ENCODE measurements at places on chromosomes 2 and 18.

GRCh38 chr2:190093793-190094192, 31.3 kb upstream of the MSTN start:
- DNase-seq, result no peak

DNA sequence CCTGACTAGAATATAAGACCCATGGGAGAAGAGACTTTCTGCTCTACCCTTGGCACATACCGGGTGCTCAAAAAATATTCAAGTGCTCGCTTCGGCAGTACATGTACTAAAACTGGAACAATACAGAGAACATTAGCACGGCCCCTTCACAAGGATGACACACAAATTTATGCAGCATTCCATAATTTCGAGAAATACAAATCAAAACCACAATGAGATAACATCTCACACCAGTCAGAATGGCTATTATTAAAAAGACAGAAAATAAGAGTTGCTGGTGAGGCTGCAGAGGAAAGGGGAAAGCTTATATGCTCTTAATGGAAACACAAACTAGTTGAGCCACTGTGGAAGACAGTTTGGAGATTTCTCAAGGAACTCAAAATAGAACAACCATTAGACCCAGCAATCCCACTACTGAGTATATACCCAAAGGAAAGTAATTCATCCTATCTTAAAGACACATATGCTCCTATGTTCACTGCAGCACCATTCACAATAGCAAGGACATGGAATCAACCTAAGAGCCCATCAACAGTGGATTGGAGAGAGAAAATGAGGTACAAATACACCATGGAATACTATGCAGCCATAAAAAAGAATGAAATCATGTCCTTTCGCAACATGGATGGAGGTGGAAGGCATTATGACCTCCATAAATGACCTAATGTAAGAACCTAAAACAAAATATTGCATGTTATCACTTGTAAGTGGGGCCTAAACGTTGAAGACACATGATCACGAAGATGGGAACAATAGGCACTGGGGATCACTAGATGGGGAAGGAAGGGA, 71.6 kb upstream of the CYP1B1 start:
- DNase-seq, result no peak

DNA sequence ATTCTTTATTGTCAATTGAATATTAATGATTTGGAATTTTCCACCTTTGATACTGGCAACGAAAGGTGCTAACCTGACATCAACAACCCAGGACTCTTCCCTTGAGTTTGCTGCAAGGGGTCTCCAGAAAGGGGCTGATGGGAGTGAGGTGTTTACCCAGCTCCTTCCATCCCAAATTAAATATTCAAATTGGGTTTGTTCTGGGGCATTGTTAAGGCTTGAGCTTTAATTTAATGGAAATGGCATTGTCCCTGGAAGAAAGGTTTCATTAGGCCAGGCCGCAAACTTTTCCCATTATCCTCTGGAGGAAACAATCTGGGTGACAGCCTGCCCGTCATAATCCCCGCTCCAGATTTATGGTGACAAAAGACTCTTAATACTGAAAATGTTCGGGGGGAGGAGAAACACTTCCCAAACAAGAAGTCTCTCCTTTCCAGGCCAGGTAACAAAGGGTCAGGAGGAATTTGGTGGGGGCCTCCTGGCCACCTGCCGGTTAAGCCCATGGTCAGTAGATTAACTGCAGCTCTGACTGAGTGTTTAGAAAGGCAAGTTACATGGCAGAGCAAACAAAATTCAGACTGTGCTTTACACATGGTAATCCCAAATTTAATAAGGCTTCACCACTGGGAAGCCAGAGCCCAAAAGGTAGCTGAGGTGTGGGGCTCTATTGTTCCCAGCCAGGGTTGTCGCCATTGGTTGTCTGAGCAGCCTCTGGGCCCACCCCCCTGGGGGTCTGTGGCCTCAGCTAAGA, 151.4 kb upstream of the SIX3 start:
- no peak for DNase-seq

DNA sequence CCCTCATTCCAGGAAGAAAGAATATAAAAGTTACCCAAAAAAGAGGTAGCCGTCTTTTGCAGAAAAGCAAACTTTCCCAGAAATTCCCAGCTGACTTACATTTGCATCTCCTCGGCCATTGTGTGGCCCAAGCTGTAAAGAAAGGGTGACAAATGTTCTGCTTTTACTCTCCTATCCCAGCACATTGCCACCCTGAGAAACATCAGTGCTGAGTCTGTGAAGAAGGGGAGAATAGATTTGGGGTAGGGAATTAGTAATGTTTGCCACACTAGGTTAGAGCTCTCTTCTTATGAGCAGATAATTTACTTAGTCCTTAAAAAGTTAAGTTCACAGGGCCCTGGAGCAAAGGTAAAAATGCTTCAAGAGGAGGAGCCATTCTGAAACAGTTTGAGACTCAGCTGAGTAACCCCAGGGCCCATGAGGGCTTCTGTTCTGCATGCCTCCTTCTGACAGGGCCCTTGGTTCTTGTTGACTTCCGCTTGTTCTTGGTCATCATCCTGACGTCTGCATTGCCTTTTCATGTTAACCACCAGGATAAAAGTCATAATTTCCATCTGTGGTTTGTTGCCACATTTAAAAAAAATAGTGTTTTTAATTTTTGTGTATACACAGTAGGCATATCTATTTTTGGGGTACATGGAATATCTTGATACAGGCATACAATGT, 550.7 kb downstream of the RNF144A start:
- DNase-seq, result no peak

DNA sequence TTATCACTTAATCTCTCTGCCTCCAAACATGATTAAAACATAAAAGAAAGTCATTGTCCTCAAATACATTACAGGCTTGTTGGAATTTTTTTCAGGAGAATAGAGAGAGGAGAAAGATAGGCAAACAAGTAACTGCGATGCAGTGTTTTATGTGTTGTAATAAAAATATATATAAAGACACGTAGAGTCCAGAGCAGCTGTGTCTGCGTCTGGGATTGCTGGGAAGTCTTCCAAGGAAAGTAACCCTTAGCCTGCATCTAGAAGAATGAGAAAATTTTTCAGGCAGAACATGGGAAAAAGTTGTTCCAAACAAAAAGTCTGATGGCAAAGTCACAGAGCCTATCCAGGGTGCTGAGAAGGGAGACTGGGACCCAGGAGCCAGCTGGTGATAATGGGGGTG, 91.8 kb upstream of the ST6GAL2 start:
- DNase-seq, result no peak

DNA sequence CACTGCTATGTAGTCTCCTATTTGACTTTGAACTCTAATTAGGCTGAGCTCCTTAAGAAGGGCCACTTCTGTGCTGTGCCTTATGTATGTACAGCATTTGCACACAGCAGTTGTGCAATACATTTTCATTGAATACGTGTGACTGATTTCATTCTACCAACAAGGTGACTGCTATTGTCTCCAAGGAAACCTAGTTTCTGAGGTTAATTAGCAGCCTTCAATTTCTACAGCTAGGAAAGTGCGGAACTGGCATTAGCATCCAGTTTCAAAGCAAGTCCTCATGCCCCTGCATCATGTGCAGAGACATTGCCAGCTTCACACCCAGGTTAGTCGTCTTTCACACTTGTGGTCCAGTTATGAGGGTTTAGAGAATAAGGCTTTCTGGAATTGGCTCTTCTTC, 58.6 kb downstream of the NCK2 start:
- DNase-seq, result no peak

GRCh38 chr2:112643488-112643887, 2.3 kb upstream of the SLC20A1 start:
- no peak for DNase-seq

DNA sequence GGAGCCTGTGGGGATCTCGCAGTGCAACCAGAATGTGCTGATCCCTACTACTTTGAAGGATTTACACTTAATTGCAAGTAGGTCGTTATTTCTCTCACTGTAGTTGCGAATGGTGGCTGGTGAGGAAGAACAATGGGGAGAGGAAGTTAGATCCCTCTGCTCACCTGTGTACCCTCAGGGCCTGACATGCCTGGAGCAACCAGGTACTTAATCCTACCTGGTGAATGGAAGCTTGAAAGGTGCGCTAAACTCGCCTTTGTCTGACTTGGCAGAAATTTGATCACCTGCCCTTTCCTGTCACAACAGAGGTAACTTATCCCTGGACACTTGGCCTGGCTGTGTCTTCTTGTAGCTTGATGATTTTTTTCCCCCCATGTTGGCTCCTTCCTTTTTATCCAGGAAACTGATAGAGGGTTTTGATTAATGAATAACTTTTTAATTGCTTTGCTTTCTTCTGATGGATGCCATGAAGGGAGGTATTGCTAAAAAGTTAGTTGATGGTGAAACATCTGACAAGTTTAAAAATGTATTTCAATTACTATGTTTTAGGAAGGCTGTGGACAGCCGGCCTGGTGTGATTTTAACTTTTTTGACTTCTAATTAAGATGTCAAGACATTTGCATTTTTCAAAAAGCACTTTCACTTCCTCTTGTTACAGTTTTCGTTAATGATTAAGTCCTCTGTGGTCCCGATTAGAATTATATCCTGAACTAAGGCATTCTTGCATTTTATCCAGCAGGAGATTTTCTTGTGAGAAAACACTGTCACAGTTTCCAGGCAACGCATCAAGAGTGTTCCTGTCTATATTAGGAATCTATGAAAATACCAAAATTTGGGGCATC, 9.2 kb downstream of the SGPP2 start:
- no peak for DNase-seq

DNA sequence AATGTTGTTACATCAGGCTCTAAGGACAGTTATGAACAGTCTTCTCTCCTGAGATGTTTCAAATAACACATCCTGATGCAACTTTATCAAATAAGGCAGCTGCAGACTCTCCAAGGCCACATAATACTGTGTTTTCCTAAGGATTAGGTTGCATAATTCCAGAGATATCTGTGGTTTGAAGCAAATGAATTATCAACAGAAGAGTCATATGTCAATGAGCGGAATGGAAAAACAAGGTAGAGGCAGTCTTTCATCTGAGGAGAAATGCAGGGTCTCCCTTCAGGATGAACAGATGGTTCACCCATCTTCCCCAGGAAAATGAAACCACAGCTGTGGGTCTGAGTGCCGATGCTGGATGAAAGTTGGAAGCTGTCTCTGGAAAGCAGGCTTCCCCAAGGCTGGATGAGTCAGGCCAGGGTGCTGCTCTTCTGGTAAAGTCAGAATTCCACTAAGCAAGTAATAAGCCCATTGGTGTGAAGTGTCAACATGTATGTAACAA, 22.2 kb downstream of the LYG1 start:
- DNase-seq, result no peak

- no peak for DNase-seq
Measured at GRCh38 chr18:62632788-62633455, 82.4 kb upstream of the PHLPP1 start.

DNA sequence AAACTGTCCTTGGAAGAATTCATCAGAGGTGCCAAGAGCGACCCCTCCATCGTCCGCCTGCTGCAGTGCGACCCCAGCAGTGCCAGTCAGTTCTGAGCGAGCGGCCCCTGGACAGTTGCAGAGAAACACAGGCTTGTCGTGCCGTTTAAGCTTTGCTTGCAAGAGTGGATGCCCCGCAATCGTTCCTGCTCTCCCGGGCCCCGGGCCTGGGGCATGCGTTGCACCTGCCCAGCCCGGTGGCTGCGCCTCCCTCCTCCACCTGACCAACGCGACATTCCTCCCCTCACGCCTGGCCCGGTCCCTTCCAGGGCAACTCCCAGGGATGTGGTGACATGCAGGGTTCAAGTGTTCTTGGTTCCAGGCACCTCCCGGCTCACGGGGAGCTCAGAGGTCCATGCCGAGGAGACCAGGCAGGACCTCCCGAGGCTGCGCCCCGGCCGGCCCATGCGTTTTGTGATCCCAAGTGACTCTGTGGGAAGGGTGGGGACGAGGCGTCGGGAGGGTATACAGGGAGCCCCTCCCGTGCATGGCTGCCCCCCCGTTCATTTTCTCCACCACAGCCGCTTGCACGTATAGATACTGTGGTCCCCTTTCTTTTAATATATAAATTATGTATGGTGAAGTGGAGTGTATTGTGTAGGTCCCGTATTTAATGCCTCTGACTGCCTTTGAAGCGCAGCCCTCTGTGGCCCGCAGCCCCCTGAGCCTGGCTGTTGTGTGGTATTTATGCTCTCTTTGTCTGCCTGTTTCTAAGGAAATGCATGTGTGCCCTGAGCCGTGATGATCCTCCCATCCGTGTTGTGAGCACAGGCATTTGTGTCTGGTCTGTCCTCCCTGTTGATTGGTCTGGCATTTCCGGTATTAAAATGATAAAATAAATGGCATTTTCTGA, 21.2 kb downstream of the ODC1 start:
- DNase-seq, result no peak

DNA sequence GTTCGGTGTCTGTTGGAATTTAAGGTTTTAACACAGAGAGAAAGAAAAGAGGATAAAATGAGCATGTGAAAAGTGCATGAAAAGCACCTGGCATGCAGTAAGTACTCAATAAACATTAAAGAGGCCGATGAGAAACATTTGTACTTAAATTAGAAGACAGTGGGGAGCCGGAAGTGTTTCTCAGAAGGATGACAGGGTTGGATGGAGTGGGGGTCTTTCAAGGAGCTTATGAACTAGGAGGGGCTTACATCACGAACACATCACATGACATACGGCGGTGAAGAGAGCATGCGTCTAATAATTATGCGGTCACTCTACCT, 83.8 kb upstream of the FZD7 start:
- no peak for DNase-seq
